ENCODE measurements at places on chromosomes 6 and 20. TPM values are rescaled to one million over a fixed set of nuclear protein-coding genes. Genes with fewer than 3 reads are reported as not detected.

Gene C6orf132
- 0.29 TPM for total RNA-seq

GRCh38 chr6:116405652-116406356, 35.1 kb downstream of the DSE start:
- DNase-seq: no peak

Gene OLIG3
- total RNA-seq: 0.35 TPM

- no peak for DNase-seq
These were observed 62.6 kb upstream of the GGTLC1 start for GRCh38 chr20:24051160-24051559.

DNA sequence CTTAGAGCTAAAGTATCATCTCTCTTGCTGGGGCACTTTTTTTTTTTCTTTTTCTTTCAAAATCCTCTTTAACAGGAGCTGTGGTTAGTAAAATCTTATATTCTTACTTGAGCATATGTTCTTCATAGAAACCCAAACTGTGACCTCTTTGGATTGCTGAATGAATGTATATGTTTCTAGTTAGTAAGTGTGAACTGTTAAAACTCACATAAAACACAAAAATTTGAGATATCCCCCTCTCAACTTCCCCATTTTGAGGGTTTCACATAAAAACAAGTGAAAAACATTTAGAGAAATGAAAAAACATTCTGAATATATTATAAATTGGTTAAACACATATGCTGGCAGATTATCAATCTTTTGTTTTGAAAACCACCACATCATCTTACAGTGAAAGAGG, 78.1 kb downstream of the INSM1 start:
- DNase-seq: no peak

- DNase-seq: no peak
These were observed 115.0 kb downstream of the IRF4 start for GRCh38 chr6:506508-506907.

GRCh38 chr6:122806291-122806690, 17.2 kb downstream of the SMPDL3A start:
- DNase-seq: no peak

Gene OCSTAMP
- total RNA-seq: 0.19 TPM

DNA sequence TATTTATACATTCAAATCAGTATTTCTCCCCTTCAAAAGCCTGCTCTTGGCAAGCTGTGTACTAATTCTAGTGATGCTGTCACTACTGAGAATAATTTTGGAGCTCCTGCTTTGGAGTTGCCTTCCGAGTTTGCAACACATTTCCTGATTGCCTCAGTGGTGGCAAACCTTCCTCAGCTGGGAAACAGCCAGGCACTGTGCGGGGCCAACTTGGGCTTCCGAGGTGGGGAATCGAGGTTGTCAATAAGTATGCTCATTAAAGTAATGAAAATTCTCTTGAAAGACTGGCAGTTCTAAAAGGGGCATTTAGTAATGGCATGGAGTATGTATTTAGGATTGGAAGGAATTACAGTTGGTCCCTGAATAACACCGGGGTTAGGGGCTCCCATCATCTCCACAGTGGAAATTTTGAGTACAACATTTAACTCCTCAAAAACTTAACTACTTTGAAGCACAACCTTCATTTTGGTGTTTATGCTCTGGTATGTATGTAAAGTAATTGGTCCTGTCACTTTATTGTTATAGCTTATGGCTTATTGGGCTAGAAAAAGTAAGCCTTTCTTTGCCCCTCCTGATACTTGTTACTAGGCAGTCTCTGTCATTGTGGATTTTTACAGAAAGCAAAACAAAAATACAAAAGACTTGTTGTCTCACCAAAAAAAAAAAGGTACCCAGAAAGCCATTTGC, 2.7 kb downstream of the PAQR8 start:
- no peak for DNase-seq

GRCh38 chr6:36643977-36644376, 34.5 kb upstream of the CDKN1A start:
- no peak for DNase-seq

GRCh38 chr6:8172530-8172929, 70.2 kb upstream of the EEF1E1 start:
- no peak for DNase-seq
